ENCODE measurements at places on chromosomes 11 and 22.

- no peak for DNase-seq
These were observed 108.3 kb upstream of the RRM1 start for GRCh38 chr11:3986301-3986700.

DNA sequence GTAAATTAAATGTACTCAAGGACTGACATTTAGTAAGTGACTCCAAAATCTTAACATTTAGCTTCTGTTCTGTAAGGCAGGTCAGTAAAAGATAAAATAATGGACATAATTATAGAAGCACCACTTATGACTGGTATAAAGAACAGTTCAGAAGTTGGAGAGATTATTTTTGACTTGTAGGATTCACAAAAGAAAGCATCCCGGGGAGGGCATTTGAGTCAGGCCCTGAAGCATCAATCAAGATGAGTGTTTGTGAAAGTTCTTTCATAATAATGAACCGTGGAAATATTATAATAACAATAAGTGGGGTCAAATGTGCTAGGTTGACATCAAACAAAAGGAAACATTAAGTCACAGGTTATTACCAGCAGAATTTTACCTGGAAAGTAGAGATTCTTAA, 201.9 kb downstream of the DDX10 start:
- DNase-seq, result no peak

- DNase-seq, result no peak
These were observed 561 bp downstream of the TRMT112 start for GRCh38 chr11:64316672-64317324.

- DNase-seq, result peak; percentile 59
These were observed 273.3 kb downstream of the BUD13 start for GRCh38 chr11:116499396-116500003.

DNA sequence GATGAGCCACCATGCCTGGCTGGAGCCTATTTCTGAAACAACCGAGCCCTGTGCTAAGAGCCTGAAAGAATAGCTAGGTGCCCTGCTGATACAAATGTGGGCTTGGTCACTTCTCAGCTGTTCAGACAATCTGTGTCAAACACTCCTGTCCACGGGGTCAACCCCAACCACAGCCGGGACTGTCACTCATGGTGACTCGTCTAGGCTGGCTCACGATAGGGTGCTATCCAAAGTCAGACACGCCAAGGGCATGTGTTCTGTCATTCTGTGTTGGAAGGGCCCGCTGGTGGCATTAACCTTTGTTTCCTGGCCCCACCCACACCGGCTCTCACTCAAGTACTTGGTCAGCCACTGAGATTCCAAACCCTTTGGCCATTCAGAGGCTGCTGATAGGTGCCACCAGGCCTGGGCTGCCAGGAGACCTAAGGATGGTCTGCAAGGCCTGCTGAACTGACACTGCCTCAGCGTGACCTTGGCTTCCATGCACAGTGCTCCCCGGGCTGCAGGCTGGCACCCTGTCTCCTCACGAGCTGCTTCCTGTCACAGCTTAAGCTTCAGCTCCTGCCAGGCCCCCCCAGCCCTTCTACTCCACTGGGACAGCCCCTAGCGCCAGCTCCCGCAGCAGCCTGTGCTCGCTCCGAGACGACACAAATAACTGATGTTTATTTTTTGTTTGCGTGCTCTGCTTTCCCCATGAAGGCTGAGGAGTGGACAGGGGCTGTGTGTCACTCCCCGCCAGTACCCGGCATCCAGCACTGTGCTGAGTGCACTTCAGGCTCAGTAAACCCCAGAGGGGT, 14.2 kb upstream of the CDC42BPG start:
- DNase-seq, result peak; percentile 85

GRCh38 chr11:94128291-94128745, 323 bp upstream of the PANX1 start:
- no peak for DNase-seq

GRCh38 chr11:78961937-78962701, 387.5 kb upstream of the NARS2 start:
- DNase-seq, result no peak

DNA sequence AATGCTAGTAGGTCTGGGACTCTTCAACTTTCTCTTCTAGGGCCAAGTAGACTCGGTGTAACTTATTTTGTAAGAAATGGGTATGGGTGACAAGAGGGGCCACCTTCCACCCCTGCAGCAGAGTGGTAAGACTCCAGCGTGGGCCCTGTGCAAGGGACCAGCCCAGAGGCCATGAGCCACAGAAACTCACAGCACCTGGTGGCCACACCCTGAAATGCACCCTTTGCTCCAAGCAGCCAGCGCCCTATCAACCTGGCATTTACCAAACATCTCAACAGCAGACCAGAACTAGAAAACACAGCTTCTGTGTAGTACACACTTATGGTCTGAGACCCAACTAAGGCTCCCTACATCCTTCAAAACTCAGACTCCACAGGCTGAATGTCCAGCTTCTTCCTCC, 5.7 kb downstream of the CDCA5 start:
- DNase-seq, result peak; percentile 83

DNA sequence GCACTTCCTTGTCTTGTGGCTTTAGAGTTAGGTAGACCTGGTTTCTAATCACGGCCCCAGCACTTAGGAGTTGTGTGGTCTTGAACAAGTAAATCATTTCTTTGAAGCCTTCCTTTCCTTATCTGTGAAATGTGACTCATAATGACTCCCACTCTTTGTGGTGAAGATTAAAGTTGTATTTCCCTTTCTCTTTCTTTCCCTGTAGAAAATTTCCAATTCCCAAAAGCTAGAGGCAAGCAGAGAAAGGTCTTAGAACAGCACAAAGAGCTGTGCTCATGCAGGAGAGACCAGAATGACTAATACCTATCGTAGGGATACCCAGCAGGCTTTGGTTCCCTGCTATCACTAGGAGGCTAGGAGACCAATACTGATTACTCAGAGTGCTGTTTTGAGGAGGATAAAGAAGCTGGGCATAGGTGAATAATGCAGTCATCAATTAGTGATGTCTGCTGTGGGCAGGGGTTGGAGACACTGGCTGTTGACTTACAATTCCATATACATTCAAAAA, 270.7 kb upstream of the SYN3 start:
- no peak for DNase-seq

DNA sequence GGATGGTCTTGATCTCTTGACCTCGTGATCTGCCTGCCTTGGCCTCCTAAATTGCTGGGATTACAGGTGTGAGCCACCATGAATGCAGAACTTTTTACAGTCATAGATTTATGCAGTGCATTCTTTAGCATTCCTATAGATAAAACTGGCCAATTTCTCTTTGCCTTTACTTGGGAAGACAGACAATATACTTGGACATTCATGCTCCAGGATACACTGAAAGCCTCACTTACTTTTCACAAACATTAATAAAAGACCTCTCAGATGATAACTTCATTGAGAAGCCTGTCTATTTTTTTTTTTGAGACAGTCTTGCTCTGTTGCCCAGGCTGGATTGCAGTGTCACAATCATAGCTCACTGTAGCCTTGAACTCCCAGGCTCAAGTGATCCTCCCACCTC, 12.3 kb upstream of the CLTCL1 start:
- DNase-seq, result no peak

GRCh38 chr11:121656328-121657090, 203.7 kb upstream of the SORL1-AS1 start:
- DNase-seq, result no peak

- peak; percentile 15 for DNase-seq
These were observed 16.8 kb downstream of the LRRC32 start for GRCh38 chr11:76653674-76654284.

GRCh38 chr11:19555266-19555665, 157.4 kb upstream of the NAV2 start:
- no peak for DNase-seq

DNA sequence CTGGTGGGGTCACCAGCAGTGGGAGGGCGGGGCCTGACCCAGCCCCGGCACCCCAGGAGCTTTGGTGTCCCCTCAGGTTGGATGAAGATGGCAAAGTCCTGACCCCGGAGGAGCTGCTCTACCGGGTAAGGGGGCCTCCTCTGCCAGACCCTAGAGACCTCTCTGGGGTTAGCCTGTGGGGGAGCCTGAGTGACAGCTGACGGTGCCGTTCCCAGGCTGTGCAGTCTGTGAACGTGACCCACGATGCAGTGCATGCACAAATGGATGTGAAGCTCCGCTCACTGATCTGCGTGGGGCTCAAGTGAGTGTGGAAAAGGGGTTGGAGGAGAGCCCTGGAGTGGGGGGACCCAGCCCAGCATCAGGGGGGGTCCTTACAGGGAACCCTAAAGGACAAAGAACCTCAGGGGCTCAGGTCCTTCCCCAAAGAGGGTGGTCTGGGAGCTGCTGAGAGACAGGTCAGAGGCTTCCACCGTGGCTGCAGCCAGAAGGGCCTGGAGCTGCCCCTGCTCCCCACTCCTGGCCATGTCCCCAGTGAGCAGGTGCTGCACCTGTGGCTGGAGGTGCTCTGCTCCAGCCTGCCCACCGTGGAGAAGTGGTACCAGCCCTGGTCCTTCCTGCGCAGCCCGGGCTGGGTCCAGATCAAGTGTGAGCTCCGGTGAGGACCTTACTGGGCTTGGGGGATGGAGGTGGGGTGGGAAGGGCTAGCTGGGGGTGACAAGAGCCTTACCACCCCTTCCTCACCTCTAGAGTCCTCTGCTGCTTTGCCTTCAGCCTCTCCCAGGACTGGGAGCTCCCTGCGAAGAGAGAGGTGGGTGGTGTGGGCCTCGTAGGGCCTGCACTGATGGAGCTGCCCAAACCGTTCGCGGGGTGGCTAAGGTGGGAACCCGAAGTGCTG, 38.6 kb downstream of the SGSM3 start:
- DNase-seq, result no peak

GRCh38 chr11:61911128-61911700, 6.2 kb downstream of the RAB3IL1 start:
- DNase-seq, result no peak

GRCh38 chr11:67302571-67303131, 679 bp upstream of the SSH3 start:
- no peak for DNase-seq

DNA sequence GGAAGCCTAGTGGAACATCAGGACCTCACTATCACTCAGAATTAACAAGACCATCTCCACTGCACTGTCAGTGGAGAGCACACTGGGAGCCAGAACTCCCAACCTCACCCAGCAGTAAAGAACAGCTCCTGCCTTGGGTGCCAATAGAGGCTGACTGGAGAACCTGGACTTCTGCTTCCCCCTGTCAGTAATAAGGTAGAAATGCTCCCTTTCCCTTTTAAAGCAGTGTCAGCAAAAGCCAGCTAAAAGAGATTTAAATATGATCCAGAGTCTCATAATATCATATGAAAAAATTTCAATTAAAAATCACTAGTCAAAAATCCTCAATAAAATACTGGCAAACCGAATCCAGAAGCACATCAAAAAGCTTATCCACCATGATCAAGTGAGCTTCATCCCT, 82.8 kb downstream of the SPATA19 start:
- no peak for DNase-seq

DNA sequence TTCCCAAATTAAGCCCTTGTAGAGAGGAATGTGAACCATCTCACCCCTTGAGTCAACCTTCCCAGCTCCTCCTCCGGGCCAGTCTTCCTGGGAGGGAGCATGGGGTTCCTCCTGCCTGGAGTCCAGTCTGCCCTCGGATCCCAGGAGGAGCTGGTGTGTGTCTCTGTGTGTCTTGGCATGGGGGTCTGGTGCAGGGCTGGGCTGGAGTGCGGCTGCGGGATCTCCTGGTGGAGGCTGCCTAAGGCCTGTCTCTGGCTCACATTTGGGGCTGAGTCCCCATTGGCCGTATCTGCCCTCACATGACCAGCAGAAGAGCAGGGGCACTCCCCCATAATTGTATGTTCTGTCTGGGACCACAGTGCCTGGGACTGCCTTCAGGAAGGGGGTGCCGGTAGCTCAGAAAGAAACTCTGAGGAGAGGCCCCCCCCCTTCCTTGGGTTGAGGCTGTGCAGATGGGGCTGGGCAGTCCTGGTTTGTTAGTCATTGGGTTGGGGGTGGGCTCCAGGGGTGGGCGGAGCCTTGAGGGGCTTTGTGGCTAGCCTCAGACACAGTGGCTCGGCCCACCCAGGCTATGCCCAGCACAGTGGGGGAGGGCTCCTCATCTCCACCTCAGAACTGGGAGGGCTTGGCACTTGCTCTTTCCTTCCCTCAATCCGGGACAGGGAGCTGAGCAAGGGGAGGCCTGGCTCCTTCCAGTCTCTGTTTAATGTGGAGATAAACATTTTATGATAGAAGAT, 2.9 kb downstream of the C1QTNF5 start:
- no peak for DNase-seq
